NCI-H2029 treated with DMSO at 0.1 percent for 48 hours (cell line): ENCODE measurements at places on chromosomes 13 and 19.
A peak's percentile ranks its signal among the peaks of the same experiment; 100 is the strongest.

DNA sequence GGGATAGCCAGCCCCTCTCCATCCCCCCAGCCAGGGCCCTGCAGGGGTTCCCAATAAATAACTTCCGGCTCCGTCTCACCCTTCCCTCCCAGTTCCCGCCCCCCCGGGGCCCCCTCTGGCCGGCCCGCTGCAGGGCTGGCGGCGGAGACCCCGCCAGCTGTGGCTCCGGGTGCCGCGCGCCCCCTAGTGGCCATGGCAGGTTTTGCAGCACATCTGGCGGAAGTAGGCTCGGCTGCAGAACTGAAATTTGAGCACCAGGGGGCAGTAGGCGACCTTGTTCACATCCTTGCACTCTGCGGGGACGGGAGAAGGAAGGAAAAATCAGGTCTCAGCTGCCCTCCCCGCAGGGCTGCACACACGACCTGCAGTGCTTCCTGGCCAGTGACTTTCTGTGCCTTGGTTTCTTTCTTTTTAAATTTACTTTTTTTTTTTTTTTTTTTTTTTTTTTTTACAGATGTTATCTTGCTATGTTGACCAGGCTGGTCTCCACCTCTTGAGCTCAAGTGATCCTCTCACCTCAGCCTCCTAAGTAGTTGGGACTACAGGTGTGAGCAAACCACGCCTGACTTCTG lies 3.6 kb upstream of the MYO1F start:
- peak; percentile 26 for DNase-seq

DNA sequence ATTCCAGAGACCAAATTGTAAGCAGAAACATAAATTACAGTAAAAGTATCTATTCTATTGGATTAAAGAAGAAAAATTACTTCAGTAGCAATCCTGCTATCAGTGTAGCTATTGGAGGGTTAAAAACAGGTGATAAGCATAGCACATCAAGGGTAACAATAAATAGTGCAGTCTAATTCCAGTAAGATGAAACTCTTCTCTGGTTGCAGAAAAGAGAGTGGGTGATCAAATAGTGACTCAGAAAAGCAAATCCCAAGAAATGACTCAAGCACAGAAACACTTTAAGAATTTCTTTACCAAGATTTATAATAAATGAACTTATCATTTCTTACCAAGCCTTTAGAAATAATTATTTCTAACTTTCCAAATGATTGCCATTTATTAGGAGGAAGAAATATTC lies 135.7 kb downstream of the LMO7 start:
- no peak for DNase-seq

GRCh38 chr13:62906896-62907295 lies 1491.2 kb upstream of the PCDH20 start:
- DNase-seq = no peak

DNA sequence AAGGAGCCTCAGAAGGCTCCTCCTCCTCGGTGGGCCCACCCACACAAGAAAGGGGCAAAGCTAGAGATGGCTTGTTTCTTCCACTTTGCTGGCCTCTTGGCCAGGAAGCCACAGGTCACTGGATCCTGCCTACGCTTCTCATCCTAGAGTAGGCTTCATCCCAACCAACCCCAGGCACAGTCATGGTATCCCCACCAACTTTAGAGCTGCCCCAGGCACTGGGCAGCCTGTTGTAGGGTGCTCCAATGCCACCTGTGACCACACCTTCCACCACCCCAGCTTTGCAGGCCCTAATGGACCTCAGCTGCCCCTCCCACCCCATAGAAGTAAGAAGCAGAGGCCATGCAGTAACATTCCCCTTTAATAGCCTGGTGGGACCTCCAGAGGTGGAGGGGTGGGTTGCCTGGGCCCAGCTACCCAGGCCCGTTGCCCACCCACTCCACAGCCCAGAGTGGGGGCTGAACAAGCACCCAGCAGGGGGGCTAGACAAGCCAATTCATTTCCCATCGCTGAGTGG lies 522 bp upstream of the CHMP2A start:
- DNase-seq = no peak

GRCh38 chr19:14495672-14496028 lies 277 bp downstream of the GIPC1 start:
- no peak for DNase-seq

DNA sequence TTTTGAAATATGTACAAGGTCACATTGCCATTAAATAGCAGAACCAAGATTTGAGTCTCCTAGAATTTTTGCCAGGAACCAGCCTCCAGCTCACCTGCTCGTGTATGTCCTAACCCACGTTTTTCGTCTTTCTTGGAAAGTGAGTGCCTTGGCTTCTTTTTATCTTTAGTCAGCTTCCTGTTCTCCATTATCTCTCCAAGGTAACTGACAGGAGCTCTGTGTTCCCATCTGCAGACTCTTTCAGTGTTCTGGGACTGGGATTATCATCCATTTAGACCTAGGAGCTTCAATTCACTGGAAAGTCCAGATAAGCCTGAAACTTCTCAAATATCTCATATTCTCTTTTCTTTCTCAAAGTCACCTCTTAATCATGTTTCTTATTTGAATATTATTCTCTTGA lies 193.7 kb downstream of the ZIC5 start:
- no peak for DNase-seq

- DNase-seq = no peak
Observed at GRCh38 chr13:93298713-93299112, 72.1 kb downstream of the GPC6 start.

DNA sequence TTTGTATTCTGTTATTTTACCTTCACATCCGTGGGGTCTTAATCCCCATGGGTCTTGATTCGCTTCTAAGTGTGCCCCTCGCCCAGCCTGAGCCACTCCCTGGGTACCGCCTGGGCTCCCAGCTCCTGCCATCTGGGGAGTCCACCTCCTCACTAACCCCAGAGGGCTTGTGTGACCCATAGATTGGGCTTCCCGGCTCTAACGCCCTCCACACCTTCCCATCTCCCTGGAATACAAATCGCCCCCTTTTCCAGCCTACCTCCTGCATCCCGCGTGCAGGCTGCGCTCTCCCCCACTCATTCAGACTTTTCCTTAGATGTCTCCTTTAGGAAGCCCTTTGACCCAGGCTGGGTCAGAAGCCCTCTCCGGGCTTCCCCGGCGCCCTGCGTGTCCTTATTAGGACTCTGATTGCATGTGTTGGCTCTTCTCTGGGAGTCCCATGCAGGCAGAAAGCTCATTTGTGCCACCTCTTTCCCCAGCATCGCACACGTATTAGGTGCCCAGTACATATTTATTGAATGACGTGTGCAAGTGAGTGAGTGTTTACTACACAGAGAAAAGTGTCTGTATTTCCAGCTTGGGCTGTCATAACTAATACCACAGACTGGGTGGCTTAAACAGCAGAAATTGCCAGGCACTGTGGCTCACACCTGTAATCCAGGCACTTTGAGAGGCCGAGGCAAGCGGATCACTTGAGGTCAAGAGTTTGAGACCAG lies 757 bp downstream of the CCDC124 start:
- no peak for DNase-seq

GRCh38 chr13:19672990-19673389 lies 39.5 kb downstream of the MPHOSPH8 start:
- no peak for DNase-seq

DNA sequence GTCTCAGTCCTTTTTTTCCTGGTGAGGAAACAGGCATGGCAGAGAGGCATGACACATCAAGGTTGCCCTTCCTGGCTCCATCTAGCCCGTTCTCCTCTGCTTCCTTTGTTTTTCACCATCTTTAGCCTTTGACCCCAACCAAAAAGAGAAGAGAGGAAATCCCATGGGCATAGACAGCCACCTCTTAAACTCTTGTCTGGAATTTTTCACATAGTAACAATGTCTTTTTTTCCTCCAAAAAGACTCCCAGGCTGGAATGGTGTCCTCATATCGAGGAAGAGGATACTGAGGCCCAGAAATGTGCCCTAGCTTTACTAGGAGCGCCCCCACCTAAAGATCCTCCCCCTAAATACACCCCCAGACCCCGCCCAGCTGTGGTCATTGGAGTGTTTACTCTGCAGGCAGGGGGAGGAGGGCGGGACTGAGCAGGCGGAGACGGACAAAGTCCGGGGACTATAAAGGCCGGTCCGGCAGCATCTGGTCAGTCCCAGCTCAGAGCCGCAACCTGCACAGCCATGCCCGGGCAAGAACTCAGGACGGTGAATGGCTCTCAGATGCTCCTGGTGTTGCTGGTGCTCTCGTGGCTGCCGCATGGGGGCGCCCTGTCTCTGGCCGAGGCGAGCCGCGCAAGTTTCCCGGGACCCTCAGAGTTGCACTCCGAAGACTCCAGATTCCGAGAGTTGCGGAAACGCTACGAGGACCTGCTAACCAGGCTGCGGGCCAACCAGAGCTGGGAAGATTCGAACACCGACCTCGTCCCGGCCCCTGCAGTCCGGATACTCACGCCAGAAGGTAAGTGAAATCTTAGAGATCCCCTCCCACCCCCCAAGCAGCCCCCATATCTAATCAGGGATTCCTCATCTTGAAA lies at the start of gene GDF15:
TSS of gene GDF15 (plus strand) at position 484 of the 868 bp plus-strand sequence. CDS start at position 516, 32 bp downstream.
- no peak for DNase-seq

GRCh38 chr19:10137751-10138682 lies 18.3 kb upstream of the EIF3G start:
- DNase-seq = no peak

GRCh38 chr19:33515921-33516320 lies 5.7 kb downstream of the PEPD start:
- no peak for DNase-seq

DNA sequence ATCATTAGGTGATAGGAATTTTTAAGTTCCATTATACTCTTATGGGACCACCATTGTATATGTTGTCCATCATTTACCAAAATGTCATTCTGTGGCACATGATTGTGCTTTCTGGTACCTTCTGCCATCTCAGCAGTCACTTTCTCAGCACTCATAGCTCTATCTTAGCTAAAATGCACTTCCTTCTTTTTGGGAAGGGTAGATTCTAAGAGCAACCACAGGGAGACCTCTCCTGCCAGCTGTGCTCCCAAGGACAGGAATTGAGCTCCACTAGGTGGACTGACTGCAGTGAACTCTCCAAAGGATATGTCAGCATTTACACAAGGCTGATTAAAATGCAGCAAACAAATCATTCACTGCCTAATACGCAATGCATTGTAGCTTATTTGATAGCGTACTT lies 91.8 kb upstream of the OBI1 start:
- no peak for DNase-seq

GRCh38 chr13:50345804-50346203 lies 330.6 kb downstream of the KCNRG start:
- no peak for DNase-seq

DNA sequence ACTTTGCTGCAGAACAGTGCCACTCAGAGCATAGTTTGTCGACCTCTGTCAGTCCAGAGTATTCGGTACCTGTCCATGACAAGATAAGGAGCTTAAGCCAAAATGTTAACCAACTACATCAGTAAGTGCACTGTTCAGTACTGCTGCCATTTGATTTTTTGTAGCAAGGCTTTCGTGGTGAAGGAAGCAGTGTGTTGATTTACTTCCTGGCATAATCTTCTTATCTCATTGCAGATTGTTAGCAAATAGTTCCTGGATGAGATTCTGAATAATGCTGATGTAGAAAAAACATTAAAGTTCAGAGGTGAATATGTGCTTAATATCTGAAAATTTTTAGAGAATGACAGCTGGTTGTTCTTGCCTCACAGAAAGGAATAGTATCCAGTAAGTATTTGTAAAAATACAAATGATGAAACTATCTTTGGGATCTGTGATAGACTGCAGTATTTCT lies 85.7 kb downstream of the LRRC63 start:
- no peak for DNase-seq

GRCh38 chr13:110942248-110942981 lies 27.5 kb upstream of the ANKRD10 start:
- DNase-seq = no peak

DNA sequence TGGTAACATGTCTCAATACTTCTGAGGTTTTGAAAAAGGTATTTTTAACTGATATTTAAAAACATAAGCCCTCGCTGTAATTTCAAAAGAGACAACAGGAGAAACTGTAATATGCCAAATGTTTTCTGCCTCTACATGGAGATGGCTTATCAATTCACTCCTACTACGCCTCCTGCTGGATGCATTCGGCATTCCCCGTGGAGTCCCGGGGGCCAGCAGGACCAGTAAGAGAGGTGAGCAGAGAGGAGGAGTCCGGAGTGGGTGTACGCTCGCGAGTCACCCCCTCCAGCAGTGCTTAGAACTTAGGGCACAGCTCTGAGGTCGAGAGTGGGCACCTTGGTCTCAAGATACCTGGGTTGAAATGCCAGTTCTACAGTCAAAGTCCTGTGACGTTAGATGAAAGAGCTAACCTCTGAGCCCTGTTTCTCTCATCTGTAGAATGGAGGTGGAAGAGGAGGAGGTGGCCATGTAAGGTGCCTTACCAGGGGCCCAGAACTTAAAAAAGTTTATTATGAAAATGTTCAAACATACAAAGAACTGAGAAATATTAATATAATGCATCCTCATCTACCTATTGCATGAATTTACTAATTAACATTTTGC lies 110.2 kb downstream of the STK24 start:
- DNase-seq = no peak
